Lung (tissue), 17 donors: ENCODE measurements at places on chromosomes 2 and 18. TPM values are rescaled to one million over a fixed set of nuclear protein-coding genes. Genes with fewer than 3 reads are reported as not detected.

- DNase-seq, result peak; percentile 9
Observed at GRCh38 chr2:121360566-121361300, 75.7 kb upstream of the TFCP2L1 start.

- no peak for DNase-seq
Observed at GRCh38 chr2:667332-667999, 9.7 kb downstream of the TMEM18 start.

GRCh38 chr18:8889489-8889888 lies 184.1 kb downstream of the MTCL1 start:
- no peak for DNase-seq

DNA sequence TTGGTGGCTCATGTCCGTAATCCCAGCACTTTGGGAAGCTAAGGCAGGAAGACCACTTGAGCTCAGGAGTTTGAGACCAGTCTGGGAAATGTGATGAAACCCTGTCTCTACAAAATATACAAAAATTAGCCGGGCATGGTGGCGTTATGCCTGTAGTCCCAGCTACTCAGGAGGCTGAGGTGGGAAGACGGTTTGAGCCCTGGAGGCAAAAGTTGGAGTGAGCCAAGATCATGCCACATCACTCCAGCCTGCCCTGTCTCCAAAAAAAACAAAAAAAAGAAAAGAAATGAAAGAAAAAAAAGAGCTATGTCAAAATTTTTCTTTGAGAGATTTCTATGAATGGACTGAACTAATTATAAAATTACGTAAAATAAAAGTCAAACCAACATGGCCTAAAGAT lies 34.7 kb downstream of the ROCK2 start:
- no peak for DNase-seq

DNA sequence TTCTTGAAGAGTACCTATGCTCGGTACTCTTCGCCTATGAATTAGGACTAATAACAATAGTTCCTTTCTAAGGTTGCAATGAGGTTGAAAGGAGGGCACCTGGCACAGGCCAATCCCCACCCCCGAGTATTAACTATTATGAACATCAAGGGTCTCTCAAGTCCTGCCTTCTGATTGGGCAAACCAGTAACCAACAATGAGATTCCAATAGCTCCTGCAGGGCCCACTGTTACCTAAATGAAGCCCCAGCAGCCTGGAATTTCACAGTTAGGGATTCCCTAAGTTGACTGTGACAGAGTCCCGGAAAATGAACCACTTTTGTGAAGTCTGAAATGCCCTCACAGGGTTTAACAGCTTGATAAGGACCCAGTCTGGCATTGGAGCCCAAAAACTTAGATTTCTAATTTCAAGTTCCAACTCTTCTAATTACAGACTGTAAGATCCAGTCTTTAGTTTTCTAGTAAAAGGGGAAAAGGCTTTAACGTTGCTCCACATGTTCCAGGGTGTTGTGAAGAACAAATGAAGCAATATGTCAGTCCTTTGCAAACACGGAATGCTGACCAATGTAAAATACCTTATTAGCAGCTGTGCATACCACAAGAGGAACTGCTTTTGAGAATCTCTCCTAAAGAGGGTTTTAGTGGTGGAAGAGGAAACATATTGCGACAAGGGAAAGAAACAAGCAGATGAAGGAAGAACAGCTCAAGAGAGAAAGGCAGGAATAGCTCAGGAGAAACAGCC lies 277.7 kb upstream of the MAP2 start:
- no peak for DNase-seq

GRCh38 chr2:227503433-227504406 lies 31.8 kb downstream of the AGFG1 start:
- no peak for DNase-seq

GRCh38 chr18:45984546-45985235 lies 17.6 kb upstream of the EPG5 start:
- DNase-seq, result no peak

DNA sequence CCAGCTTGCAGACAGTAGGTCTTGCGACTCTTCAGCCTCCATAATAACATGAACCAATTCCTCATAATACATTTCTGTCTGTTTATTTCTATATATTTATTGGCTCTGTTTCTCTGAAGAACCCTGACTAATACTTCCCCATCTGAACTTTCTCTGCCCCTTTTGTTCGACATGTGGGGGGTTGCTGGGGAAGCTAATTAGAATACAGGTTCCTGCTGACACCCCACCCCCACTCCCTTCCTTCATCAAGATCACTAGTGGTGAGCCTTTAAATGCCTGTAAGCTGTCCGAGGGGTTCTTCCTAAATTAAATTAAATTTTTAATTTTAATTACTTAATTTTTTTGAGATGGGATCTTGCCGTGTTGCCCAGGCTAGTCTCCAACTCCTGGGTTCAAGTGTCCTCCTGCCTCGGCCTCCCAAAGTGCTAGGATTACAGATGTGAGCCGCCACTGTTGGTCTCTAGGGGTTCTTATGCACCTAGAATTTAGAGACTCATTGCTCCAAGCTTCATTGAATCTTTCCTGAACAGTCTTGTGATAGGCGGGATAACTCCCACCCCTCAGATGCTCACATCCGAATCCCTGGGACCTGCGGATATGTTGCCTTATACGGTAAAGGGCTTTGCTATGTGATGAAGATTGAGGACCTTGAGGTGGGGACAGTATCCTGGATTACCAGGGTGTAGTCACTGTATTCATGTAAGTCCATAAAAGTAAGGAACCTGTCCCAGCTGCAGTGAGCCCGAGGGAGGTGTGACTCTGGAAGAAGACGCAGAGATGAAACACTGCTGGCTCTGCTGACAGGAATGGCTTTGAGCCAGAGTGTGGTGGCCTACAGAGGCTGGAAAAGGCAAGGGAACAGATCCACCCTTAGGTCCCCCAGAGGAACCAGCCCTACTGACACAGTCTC lies 26.2 kb downstream of the HPCAL1 start:
- DNase-seq, result no peak

DNA sequence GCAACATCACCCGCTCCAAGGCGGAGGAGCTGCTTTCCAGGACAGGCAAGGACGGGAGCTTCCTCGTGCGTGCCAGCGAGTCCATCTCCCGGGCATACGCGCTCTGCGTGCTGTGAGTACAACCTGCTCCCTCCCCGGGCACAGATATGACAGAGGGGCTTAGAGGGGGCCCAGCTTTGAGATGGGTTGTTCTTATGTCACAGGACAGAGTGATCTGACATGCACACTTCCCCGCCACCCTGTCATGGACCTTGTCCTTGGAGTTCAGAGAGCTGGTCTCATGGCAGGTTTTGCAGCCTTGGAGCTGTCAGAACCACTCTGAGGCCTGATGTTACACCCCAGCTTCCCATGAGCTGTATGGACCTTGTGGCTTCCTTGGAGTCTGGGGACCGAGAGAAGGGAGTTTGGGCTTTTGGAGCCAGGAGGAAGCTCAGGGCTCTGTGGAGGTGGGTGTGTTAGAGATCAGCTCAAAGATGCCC lies 398 bp downstream of the INPP5D start:
- no peak for DNase-seq

GRCh38 chr2:220678943-220679342 lies 893.2 kb downstream of the EPHA4 start:
- no peak for DNase-seq

DNA sequence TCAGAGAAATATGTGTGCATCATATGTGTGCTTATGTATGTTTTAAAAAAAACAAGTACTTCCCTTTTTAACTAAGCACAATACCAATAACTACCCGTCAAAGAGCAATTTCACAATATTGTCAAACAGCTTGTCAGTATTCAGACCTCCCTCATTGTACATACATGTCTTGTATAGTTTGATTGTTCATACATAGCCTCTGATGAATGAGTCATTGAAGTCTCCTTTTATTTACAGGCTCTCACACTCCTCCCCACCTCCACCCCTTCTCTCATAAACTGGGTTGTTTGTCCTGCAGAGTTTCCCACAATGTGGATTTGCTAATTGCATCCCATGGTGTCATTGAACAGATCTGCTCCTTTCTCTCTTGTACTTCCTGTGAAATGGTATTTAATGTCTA lies 132.8 kb upstream of the L3MBTL4 start:
- no peak for DNase-seq

GRCh38 chr2:227642656-227643055 lies 23.9 kb upstream of the SCYGR5 start:
- no peak for DNase-seq

DNA sequence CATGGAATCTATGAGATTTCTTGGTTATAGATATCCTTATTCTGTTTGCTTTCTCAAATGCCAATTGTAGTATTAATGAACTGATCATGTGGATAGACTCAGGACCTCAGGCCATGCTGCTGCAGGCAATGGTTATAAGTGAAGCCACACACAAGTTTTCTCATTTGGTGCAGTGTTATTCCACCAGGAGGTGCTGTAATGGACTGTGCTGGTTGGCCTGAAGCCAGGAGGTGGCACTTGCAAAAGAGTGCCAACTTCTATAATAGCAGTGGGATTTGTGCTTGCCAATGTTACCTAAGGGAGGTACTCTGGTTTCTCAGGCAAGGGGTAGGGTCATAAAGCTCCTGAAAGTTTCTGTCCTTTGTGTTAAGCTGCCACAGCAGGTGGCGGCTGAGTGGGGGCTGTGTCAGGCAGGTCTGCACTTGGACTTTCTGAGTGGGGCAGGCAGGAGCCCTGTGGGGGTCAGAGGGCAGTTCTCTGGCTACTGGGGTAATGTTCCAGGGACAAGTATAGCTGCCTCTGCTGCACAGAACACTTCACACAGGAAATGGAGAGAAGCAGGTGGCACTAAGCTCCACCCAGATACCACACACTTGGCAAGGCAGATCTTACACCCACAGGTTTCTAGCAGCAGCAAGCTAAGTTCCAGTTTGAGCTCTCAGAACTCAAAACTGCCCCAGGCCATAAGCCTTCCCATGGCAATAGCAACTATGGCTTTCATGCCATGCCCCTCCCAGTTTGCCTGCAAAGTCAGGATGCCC lies 352.6 kb upstream of the CWC22 start:
- DNase-seq, result no peak

DNA sequence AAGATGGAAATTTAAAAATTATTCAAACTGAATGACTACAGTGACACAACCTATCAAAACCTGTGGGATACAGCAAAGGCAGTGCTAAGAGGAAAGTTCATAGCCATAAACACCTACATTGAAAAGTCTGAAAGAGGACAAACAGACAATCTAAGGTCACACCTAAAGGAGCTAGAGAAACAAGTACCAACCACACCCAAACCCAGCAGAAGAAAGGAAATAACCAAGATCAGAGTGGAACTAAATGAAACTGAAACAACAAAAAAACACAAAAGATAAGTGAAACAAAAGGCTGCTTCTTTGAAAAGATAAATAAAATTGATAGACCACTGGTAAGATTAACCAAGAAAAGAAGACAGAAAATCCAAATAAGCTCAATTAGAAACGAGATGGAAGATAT lies 247.2 kb upstream of the ZNF804A start:
- no peak for DNase-seq

The UGT1A7 gene
- not detected for total RNA-seq

The KCNG2 gene
- total RNA-seq, result 1.7 TPM

The SRD5A2 gene
- 2.9 TPM for total RNA-seq

The TUBA3E gene
- not detected for total RNA-seq

The ACVR1C gene
- total RNA-seq, result 0.82 TPM

The SLC1A4 gene
- 7.5 TPM for total RNA-seq
